ENCODE measurements at places on chromosomes 2 and 18.
A peak's percentile ranks its signal among the peaks of the same experiment; 100 is the strongest.

DNA sequence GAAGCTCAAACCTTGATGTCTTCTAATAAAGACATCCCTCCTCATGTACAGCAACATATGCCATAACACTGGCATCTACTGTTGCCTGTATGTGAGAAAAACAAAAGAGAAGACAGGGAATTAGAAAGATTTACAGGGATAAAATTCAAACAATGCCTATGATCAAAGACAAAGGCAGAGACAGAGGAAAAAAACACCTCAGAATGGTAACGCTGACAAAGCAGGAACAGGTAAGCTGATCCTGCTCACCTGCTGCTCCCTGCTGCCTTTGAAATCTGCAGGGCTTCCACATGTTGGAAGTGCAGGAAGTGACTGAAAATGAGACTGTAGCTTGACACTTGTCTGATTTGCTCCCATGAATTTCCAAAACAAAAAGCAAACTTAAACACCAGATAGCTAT lies 90.2 kb upstream of the DNAJC10 start:
- no peak for DNase-seq

DNA sequence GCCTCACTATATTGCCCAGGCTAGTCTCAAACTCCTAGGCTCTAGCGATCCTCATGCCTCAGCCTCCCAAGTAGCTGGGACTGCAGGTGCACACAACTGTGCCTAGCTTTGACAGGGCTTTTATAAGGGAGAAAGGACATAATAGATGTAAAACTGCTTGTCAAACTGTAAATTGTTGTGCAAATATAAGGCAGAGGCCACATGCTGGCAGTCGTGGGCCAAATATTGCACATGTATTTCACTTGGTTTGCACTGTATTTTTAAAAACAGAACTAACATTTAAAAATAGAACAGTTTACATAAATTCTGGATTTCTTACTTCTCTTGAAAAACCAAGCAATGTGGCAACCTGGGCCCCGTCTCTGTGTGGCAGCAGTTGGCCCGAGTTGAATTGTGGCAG lies 31.2 kb upstream of the MYO3B start:
- DNase-seq = no peak

DNA sequence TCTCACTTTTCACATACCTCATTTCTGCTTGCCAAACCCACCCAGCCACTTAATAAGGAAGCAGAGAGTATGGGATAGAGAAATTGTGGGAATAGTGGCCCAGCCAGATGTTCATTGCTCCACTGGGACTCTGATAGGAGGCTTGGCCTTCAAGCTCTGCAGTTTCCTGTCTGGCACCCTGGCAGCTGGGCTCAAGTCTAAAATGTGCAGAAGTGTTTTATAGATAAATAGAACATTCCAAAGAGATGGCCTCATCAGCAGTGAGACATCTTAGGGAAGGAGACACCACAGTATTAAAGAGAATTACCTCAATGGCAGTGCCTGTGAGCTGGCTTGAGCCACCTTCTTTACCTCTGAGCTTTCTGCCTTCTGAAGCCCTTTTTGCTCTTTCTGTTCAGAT lies 24.7 kb downstream of the COPS7B start:
- DNase-seq = peak; percentile 72

DNA sequence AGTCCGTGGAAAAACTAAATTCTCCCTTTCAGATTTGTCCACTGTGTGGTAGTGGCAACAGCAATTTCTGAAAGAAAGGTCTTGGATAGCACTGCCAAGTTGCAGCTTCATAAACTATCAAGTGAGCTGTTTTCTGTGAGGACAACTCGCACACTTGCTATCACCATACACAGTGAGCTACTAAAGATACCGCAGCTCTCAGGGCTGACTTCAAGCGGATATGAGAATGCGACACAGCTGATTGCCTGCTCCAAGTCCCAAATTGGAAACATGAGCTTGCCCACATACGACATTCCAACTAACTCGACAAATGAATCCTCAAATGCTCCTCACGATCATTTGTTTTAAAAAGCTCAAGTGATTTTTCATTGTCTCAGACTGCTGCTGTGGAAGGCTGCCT lies 46.2 kb downstream of the E2F6 start:
- no peak for DNase-seq

GRCh38 chr2:72142570-72143440 lies 4.9 kb downstream of the CYP26B1 start:
- DNase-seq = no peak

Measured in HT1080 (cell line).